ENCODE measurements at places on chromosomes 16 and 17.

- no peak for DNase-seq
These were observed 4.4 kb upstream of the HCRT start for GRCh38 chr17:42189651-42189965.

- no peak for DNase-seq
These were observed 27.3 kb upstream of the CBFA2T3 start for GRCh38 chr16:89004209-89004831.

DNA sequence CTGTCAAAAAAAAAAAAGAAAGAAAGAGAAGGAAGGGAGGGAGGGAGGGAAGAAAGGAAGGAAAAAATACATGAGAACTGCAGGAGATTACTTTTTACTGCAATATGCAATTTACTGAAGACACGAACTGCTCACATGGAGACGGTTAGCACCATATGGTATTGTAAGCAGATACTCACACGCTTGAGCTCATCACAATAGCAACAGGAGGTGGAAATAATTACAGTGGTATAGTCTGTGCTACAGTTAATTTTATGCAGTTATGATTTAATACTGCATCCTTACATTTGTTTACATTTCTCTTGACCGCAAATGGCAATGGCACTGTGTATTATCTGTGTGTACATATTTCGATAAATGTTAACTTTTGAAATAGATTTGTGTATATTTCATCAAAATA lies 21.4 kb upstream of the SLC46A1 start:
- DNase-seq = no peak

GRCh38 chr17:65184235-65184959 lies 47.2 kb downstream of the RGS9 start:
- no peak for DNase-seq

DNA sequence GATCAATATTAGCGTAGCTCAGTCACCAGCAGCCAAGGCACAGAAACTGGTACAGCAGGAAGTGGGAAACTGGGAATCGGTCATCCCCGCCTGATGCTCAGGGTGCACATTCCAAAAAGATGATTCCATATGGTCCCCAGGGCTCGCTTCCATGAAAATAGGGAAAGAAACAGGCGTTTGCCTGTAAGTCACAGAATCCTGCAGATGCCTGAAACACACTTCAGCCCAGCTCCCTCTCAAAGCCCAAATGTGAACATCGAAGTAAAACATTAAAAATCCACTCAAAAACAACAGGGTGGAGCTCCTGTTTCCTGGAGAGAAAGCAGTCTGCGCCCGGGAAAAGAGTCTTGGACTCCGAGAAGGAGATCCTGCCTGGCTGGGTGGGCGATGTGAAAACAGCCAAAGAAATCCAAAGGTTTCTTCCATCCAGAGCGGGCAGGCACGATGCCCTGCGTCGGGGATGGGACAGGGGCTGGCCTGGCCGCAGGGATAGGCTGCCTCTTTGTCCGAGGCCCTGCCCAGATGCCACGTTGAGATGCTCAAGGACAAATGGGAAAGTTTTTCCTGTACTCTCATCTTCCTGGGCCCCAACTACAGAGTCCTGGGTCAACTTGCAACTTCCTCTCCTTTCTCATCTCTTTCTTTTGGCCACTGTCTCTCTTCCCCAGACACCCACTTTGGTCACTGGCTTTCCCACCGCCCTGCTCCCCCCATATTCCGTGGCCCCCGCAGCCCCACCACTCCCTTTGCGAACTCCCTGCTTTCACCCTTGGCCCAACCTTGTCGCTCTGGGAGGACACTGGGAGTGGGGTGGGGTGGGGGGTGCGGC lies 743 bp downstream of the WIPI1 start:
- peak; percentile 51 for DNase-seq

DNA sequence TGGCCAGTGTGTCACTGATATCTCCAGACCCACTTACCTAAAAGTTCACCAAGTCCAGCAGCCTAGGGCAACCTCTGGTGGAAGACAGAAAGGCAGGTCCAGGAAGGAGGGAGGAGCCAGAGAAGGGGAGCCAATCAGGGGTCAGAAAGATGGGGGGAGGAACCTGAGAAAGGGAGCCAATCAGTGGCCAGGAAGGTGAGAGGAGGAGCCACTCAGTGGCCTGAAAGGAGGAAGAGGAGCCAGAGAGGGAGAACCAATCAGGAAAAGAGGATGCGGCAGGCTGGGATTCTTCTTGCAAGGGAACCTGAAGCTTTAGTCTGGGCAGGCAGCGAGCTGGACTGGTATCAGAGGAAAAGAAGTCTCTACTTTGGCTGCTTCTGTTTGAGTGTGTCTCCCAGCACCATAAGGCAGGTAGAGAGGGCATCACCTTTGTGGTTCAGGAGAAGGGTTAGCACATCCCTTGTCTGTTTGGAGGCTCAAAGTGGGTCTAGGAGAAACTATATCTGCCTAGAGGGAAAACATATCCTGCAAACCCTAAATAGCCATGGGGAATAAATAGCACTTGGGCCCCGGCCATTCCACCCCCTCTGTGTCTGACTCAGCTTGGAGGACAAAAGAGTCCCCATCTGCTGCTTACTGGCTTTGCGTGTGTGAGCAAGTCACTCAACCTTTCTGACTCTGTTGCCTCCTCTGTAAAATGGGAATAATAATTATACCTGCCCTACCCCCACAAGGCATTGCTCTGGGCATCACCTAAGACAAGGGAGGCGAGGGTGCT lies 43.4 kb upstream of the CRHR1 start:
- DNase-seq = peak; percentile 6

- DNase-seq = no peak
These were observed 7.6 kb upstream of the ALOX15B start for GRCh38 chr17:8031261-8031661.

DNA sequence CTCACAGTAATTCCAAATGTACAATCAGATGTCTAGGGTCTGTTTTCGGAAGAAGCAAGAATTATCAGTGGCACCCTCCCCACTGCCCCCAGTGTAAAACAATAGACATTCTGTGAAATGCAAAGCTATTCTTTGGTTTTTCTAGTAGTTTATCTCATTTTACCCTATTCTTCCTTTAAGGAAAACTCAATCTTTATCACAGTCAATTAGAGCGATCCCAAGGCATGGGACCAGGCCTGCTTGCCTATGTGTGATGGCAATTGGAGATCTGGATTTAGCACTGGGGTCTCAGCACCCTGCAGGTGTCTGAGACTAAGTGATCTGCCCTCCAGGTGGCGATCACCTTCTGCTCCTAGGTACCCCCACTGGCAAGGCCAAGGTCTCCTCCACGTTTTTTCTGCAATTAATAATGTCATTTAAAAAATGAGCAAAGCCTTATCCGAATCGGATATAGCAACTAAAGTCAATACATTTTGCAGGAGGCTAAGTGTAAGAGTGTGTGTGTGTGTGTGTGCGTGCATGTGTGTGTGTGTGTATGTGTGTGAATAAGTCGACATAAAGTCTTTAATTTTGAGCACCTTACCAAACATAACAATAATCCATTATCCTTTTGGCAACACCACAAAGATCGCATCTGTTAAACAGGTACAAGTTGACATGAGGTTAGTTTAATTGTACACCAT lies 59.7 kb downstream of the HLF start:
- DNase-seq = no peak

- DNase-seq = no peak
These were observed 45.8 kb downstream of the SYT17 start for GRCh38 chr16:19213885-19214284.

Measured in LNCaP clone FGC (cell line).